ENCODE measurements at places on chromosomes 16 and 17. TPM values are rescaled to one million over a fixed set of nuclear protein-coding genes. Genes with fewer than 3 reads are reported as not detected.

GRCh38 chr17:47700471-47701449 is 6.8 kb downstream of the TBKBP1 start:
- no peak for DNase-seq

The CCDC92B gene
- 0.35 TPM for polyA plus RNA-seq

The CLEC10A gene
- polyA plus RNA-seq, result 1.7 TPM

- no peak for DNase-seq
Observed at GRCh38 chr16:47578573-47578972, 117.4 kb downstream of the PHKB start.

GRCh38 chr16:21989133-21989532 is 11.8 kb downstream of the PDZD9 start:
- no peak for DNase-seq

The FAM234A gene
- 44.0 TPM for polyA plus RNA-seq

The ADAD2 gene
- polyA plus RNA-seq, result 1.4 TPM

All from hindlimb muscle (tissue), 1 donor.